ENCODE measurements at places on chromosomes 1 and 21. TPM values are rescaled to one million over a fixed set of nuclear protein-coding genes. Genes with fewer than 3 reads are reported as not detected.

DNA sequence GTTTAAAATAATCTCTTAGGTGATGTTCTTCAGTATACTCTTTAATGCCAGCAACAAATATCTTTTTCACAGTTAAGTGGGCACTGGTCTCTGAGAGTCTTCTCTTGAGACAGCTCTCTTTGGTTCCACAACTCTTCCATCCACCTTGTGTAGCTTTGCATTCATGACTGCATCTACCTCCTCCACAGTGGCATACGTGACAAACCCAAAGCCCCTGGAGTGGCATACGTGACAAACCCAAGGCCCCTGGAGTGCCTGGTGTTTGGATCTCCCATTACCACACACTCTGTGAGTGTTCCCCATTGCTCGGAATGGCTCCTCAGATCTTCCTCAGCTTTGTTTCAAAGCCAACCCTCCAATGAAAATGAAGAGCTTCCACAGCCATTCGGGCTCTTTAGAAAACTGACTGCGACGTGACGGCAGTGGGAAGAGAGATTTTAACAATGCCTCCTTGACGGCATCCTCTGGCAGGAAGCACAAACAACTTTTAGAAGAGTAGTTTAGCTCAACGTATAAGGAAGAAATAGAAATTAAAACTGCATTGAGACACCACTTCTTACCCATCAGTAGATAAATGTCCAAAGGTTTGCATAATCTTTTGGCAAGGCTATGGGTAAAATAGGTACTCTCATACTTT is 45.8 kb downstream of the SLC30A7 start:
- DNase-seq = no peak

GRCh38 chr1:37169241-37169640 is 134.9 kb upstream of the GRIK3 start:
- no peak for DNase-seq

DNA sequence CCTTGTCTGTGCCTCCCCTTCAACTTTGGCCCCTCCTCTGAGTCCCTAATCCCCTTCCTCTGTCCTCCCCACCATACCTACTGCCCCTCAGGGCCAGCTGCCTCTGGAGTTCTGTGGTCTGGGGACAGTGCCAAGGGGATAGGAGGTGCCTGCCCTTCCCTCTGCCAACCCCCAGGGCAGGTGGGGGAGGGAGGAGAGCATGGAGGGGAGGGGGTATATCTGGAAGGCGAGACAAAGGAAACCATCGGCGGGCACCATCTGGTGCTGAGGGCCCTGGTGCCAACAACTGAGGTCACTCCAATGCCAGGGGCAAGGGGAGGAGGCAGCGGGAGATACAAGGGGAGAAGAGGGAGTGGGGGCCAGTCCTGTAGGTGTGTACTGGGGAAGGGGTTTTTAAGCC is 9.6 kb downstream of the RAB25 start:
- DNase-seq = no peak

GRCh38 chr1:245763873-245764331 is 609.1 kb downstream of the KIF26B start:
- DNase-seq = no peak

GRCh38 chr1:210523830-210524229 is 195.1 kb downstream of the HHAT start:
- DNase-seq = no peak

DNA sequence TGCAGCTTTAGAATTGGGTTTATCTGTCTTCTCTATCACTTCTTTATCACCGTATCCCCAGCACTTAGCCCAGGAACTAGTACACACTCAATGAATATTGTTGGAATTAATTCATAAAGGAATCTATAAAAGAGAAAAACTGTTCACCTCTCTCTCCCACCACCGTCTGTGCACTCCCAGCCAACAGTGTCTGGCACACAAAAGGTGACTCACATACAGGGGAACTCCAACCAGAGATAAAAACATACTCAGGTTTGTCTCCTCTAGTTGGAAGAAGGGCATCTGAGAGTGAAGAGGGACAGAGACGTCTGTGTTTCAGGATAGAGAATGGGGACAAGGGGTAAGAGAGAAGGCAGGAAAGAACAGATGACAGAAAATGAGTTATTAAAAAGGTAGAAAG is 10.0 kb downstream of the ITLN1 start:
- DNase-seq = no peak

- DNase-seq = no peak
Observed at GRCh38 chr1:41800311-41800829, 118.4 kb downstream of the HIVEP3 start.

DNA sequence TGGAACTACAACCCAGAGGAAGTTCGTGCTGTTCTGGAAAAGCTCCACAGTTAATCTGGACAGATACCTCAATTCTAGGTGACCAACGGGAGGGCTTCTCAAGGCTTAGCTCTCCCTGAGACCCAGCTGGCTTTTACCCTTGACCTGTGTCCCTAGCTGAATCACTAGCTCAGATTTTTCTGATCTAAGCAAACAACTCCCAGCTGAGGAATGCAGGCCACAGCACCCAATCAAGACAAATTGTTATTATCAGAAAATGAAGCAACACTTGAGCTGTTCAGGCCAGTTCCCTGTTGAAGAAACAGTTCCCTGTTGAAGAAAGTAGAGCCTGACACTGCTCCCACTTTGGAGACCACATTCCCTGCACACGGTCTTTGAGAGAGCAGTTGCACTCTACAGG is 16.0 kb downstream of the DIO1 start:
- DNase-seq = no peak

GRCh38 chr1:10108948-10109708 is 76.4 kb downstream of the UBE4B start:
- no peak for DNase-seq

DNA sequence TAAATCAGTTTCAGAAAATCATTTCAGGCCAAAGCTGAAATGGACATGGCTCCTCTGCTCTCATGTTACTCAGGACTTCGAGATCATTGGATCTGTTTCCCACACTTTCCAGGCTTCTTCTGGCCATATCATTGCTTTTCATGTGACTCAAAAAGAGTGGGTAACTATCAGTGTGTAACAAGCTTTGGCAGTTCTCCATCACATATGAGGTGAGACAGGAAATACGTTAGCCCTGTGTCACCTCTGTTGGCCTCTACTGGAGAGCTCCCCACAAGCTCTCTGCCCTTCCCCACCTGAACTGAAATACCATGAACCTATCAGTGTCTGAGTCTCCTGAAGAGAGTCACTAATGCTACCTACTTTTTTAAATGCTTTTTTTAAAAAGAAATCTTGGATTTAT is 128.2 kb downstream of the LBR start:
- DNase-seq = no peak

- DNase-seq = peak; percentile 78
Observed at GRCh38 chr1:182069028-182069466, 7.5 kb upstream of the ZNF648 start.

DNA sequence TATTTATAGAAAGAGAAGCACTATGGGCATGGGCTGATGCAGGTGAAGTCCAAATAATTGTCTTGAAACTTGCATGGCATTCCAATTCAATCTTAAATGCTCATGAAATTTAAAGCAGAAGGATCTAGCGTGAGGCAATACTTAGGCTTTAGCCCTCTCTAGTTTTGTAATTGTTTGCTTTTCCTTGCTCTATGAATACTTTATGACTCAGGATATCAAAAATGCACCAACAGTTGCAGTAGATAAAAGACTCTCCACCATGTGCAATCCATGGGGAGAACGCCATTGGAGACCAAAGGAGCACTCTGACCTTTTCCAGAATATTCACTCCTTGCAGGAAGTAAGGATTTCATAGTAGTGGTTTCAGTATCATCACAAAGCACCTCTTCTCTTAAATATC is 436.4 kb downstream of the LRRIQ3 start:
- no peak for DNase-seq

DNA sequence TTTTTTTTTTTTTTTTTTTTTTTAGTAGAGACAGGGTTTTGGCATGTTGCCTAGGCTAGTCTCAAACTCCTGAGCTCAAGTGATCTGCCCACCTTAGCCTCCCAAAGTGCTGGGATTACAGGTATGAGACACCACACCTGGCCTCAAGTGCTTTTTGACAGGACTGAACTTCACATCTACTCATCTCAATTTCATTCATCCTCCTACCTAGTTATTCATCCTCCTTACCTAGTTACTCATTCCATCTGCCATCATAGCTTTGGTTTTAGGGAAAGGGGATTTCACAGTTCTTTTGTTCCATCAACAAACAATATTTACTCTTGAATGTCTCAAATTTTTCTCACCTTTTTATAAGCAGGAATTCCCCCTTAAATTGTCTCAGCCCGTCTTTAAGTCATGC is 38.6 kb upstream of the RALGPS2 start:
- no peak for DNase-seq

GRCh38 chr1:207941665-207942064 is 30.7 kb upstream of the CD34 start:
- DNase-seq = peak; percentile 18

GRCh38 chr1:224378855-224379631 is 22.4 kb downstream of the CNIH4 start:
- no peak for DNase-seq

GRCh38 chr1:47478090-47478489 is 40.2 kb downstream of the FOXD2 start:
- DNase-seq = no peak

DNA sequence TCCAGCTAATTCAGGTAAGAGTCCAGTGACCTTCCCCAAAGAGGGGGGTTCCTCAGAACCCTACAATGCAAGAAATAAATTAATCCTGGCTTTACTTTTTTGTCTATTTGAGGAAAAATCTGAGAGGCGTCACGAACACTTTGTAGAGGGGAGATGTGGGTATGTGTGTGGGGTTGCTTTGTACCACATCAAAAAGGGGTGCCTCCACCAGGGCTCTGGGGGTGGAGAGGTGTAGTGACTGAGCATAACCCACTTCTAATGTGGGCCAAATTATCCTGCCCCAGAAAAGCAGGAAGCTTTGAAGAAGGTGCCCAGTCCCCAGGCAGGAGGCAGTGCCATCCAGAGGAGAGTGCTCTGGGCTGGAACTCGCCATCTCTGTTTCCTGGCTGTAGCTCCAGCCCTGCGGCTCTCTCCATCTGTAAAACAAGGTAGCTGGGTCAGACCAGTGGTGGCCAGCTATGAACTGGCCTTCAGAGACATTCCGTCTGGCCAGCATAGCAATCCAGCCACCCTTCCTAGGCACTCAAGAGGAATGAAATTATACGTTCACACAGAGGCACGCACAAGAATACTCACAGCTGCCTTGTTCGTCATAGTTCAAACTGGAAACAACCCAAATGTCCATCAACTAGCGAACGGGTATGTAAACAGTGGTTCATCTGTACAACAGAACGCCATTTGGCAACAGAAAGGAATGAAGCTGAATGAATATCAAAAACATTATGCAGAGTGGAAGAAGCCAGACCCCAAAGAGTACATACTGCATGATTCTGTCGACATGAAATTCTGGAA is 45.4 kb upstream of the TNFRSF1B start:
- DNase-seq = no peak

DNA sequence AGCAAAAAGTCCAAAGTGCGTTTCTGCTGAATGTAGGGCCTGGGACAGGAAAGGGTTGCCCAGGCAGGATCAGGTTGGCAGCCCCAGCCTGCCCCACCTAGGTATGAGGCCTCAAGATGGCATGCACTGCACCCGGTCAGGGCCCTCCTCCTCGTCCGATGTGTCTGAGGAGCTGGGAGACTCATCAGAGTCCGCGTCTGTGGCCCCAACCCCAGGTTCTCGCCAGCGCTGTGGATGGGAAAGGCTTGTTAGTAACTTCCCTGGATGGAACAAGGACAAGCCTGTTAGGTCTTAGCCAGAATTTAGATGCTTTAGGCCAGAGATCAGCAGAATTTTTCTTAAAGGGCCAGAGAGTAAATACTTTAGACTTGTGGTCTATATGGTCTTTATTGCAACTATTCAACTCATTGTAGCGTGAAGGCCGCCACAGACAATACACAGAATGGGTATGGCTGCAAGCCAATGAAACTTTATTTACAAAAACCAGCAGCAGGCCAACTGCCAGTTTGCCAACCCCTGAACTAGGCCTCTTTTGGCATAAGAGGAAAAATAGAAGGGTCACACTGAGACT is 12.4 kb downstream of the PEA15 start:
- DNase-seq = no peak

- no peak for DNase-seq
Observed at GRCh38 chr1:68232289-68233148, at the start of gene WLS. TSS of gene WLS (minus strand) at chr1:68232523. CDS start at chr1:68232299, 224 bp downstream.

DNA sequence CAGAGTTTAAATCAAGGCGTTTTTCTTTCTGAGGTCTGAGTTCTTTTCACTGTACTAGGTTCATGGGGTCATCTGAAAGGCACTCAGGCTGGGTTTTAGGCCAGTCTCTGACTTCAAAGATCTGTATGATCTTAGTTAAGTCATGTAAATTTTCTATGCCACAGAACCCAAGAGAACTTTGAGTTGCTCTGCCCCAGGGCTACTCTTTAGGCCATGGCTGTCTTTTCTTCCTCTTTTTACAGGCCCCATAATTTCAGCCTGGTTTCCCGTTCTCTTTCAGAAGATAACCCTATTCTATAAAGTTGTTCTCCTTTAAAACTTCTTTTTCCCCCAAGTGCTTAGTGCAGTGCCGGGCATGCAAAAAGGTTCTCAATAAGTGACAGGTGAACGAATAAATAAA is 26.1 kb downstream of the METTL13 start:
- no peak for DNase-seq

GRCh38 chr1:91836331-91837040 is 49.5 kb downstream of the TGFBR3 start:
- no peak for DNase-seq

DNA sequence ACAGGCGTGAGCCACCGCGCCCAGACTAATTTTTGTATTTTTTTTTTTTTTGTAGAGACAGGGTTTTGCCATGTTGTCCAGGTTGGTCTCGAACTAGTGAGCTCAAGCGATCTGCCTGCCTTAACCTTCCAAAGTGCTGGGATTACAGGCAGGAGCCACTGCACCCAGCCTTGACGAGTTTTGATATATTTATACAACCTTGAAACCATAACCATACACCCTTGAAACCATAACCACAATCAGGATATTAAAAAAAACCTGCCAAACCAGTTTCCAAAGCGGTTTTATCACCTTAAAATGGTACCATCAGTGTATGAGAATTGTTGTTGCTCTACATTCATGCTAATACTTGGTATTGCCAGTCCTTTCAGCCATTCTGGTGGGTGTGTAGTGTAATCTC is 3.7 kb upstream of the PHACTR4 start:
- DNase-seq = no peak

DNA sequence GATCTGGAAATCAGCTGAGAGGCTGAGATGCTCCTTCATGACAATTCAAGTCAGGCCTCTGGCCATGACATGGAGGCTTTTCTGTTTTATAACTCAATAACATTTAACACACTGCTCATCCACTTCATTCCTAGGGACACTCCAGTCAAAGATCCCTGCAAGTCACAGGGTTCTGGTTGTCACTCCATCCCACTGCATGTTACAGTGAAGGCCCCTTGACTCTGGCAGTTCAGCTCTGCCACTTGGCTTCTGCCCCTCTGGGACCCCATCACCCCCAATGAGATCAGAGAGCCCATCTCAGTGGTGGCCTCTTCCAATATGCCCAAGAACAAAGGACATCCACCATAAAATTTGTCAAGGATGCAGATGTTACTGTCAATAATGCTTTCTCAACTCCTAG is 10.0 kb upstream of the FAM110D start:
- peak; percentile 1 for DNase-seq

PODN gene
- total RNA-seq = not detected

NBPF10 gene
- total RNA-seq = 0.72 TPM

S100A7A gene
- total RNA-seq = not detected

TSACC gene
- total RNA-seq = 1.0 TPM

PTGFR gene
- 0.04 TPM for total RNA-seq

TEX38 gene
- not detected for total RNA-seq

CFAP107 gene
- total RNA-seq = not detected

LCE1F gene
- not detected for total RNA-seq

CFHR5 gene
- not detected for total RNA-seq

TRIM17 gene
- total RNA-seq = not detected

FCAMR gene
- not detected for total RNA-seq

GSTM5 gene
- not detected for total RNA-seq

MTOR gene
- total RNA-seq = 71.4 TPM

ALX3 gene
- total RNA-seq = not detected

All from K562 (cell line).